ENCODE measurements at places on chromosomes 3 and 15.

GRCh38 chr15:57887825-57888224, 177.7 kb downstream of the ALDH1A2 start:
- no peak for DNase-seq

GRCh38 chr3:170631755-170632488, 46.0 kb upstream of the SLC7A14 start:
- DNase-seq: no peak

GRCh38 chr3:167882057-167882667, 146.6 kb downstream of the SERPINI1 start:
- no peak for DNase-seq

DNA sequence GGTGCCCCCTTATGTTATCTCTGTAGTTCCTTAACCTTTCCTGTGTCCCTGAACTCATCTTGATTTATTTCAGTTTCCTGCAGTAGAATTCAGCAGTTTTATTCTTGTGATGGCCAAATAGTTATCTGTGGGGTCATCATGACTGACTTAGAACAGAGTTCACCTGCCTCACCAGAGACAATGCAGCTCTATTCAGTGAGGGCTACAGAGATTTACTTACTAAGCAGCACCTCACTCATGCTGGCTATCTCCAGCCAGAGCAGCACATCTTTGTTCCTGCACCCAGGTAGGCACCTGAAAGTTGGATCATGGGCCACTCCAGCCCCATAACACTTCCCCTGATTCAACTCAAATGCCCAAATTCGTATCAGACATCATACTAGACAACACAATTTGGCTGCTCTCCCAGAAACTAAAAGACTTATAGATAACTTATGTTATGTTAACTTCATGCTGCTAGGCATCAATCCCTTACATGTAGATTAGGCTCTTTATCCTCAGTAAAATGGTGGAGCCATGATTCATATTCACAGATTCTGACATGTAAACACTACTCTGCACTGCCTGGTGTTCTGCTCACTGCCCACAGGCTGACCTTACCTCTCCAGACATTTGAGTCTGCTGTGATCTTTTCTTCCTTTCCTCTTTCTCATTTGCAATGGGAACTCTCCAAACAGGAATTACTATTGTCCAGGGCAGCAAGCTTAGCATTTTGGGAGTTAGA, 9.3 kb upstream of the GOLGB1 start:
- no peak for DNase-seq

Measured in effector memory CD8-positive, alpha-beta T cell (primary cell).